ENCODE measurements at places on chromosomes 12 and 14.
A peak's percentile ranks its signal among the peaks of the same experiment; 100 is the strongest.

DNA sequence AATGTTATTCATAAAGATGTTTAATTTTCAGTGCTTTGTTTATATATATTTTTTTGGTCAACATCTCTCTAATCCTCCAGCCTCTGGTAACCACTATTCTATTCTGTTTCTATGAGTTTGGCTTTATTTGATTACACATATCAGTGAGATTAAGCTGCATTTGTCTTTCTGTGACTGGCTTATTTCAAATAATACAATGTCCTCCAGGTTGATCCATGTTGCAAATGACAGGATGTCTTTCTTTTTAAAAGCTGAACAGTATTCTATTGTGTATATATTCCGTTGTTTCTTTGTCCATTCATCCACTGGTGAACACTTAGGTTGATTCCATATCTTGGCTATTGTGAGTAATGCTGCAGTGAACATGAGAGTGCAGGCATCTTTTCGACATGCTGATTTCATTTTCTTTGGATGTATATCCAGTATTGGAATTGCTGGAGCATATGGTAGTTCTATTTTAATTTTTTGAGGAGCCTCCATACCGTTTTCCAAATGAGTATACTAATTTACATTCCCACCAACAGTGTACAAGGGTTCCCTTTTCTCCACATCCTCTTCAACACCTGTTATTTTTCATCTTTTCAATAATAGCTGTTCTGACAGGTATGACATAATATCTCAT, 142.4 kb downstream of the PRKCH start:
- no peak for DNase-seq

- no peak for DNase-seq
Measured at GRCh38 chr12:98419081-98419794, 96.2 kb upstream of the TMPO start.

DNA sequence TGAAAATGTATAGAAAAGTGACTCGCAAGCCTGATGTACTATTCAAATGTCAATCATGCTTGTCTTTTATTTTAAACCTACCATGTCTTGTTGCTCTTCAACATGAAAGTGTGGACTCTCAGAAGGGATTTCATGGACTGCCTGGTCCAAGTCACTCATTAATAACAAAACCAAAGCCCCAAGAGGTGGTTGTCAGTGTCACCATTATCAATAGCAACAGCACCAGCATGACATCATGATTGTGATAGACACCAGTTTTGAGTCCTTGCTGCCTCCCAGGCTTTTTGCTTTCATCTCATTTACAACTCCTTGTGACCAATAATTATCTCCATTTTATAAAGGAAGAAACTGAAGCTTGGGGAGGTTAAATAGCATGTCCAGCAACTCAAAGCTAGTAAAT, 112.0 kb upstream of the TMPO start:
- no peak for DNase-seq

DNA sequence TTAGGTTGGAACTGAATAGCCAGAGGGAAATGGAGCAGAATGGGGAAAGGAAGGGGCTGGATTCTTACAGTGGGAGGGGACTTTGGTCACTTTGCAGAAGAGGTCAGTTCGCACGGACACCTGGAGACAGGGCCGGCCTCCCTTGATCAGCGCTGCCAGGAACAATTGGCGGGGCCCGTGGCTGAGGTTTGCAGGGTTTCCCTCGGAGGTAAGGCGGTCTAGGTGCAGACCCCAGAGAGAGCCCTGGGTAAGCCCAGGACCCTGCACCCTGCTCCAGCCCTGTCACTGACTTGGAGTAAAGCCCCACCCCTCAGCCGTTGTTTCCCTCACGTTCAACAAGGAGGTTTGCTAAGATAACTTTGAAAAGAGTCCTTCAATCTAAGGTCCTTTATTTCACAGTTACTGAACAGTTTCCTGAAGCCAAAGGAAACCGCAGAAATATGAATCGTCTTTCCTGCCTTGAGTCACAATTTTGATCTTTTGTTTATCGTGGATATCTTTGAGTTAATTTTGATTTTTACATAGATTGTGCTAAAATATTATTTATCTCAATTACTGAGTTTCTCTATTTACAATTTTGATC, 231.4 kb upstream of the RTL1 start:
- DNase-seq = no peak

- no peak for DNase-seq
Measured at GRCh38 chr14:51750542-51750941, 98.8 kb downstream of the FRMD6 start.

GRCh38 chr14:28243600-28243999, 523.0 kb upstream of the FOXG1 start:
- DNase-seq = no peak

DNA sequence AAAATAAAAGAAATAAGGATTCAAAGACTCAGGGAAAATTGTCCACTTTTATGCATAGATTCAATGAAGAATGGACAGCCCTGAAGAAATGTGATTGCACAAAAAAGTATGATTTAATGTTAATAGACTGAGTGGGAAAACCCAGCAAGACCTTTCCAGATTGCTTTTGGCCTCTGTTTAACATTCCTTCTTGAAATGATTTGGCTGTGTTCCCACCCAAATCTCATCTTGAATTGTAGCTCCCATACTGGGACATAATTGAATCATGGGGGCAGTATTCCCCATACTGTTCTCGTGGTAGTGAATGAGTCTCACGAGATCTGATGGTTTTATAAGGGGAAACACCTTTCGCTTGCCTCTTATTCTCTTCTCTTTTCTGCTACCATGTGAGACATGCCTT, 1316.9 kb upstream of the SEL1L start:
- no peak for DNase-seq

GRCh38 chr12:27952510-27952909, 20.0 kb downstream of the PTHLH start:
- no peak for DNase-seq

DNA sequence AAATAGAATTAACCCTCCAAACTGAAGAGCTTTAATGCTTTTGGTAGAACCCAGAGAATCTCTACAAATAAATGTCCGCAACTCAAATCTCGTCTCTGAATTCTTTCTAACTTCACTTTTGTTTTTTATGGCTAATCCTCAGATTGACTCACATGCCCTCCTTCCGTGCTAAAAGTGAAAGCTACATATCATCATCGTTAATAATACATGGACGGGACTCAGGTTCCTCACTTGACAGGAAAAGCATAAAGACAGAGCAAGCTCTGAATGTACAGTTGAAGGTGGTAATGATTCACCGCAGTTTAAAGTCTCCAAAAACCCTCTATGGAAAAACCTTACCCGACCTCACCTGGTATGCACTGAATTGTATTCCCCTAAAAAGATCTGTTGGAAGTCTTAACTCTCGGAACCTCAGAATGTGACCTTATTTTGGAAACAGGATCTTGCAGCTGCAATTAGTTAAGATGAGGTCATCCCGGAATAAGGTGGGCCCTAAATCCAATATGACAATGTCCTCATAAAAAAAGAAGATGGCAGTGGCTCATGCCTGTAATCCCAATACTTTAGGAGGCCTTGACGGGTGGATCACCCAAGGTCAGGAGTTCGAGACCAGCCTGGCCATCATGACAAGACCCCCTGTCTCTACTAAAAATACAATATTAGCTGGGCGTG, 147.4 kb upstream of the FOXN3 start:
- DNase-seq = no peak

DNA sequence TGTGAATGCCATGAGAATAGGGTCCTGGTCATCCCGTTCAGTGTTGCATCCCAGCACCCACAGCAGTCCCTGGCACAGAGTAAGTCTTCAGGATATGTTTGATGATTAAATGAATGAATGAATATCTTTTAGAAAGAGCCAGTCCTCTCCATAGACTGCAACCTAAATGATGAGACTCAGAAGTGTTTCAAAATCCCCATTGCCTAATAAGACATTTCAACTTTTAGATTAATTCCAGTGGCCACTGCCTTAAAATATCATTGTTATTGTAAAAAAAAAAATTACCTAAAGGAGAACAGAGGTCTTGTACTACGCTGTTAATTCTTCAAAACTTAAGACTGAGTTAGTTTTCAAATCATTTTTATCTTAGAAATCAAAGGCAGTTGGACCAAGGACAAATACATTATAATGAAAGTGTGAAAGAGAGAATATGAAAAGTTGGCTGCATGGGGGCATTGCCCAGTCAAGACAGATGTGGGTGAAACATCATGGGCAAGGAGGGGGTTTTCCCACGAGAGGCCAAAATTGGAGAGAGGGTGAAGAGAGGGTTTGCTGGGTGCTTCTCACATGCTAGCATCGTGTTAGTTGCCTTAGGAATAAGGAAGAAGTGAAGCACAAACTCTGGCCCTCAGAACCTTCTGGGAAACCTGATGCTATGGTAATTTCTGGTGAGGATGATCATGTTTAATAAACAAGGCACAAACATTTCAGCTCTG, 26.3 kb upstream of the CPM start:
- DNase-seq = no peak

DNA sequence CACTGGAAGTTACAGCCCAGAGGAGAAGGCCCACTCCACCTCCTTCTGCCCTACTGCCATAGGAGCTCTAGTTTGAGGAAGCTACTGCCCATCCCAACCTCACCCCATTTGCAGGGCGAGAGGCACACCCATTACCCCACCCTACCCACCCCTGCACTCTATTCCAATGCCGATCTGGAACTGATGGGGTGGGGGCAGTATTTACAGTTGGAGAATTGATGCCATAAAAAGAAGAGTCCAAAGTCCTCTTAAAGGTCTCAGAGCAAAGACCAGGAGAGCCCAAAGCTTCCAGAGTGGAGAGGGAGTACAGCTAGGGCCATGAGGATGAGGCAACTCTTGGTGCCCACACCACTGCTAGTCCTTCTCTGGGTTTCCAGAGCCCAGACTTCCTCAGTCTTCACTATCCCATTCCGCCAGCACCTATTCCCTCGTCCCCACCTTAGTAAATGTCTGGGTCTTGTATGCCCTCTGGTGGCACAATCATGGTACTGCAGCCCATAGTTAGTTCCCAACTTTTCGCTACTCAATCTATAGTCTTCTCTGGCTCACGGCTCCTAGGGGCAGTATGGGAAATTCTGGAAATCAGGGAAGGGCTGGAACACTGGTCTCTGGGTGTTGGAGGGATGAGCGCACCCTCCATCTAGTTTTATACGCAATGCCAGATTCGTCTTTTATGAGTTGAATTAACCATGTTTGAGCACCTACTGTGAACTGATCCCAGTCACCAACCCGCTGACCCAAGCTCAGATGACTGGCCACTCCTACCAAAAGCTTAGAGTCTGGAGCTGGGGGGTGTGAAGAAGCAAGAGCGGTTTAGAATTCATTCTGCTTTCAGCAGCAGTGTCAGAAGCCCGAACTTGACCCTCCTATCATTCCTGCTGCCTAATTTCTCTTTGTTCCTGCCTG, 6.9 kb upstream of the ADCY6 start:
- peak; percentile 76 for DNase-seq

GRCh38 chr12:94405413-94406116, 54.1 kb downstream of the CEP83 start:
- no peak for DNase-seq

DNA sequence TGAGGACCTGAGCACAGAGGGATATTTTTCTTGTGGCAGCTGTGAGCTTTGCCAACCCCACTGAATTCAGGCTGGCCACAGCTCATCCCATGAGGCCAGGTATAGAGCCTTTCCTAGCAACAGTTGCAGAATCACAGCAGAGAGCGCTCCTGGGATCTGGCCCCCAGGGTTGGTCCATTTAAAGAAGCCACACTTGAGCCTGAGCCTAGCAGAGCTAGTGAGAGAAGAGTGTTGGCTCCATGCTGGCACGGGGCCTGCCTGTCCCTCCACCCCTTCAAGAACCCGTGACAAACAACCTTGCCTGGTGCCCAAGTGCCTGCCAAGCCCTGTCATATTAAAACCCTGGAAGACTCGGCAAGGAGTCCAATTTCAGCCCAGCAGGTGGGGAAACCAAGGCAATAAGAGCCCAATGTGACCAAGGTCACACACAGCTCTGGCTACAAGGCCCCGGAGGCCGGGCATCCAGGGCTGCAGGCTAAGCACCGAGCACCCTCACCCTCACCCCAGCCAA, 91.6 kb downstream of the LRRC74A start:
- DNase-seq = peak; percentile 69

- DNase-seq = no peak
Measured at GRCh38 chr12:110766311-110767154, 23.8 kb upstream of the PPP1CC start.

DNA sequence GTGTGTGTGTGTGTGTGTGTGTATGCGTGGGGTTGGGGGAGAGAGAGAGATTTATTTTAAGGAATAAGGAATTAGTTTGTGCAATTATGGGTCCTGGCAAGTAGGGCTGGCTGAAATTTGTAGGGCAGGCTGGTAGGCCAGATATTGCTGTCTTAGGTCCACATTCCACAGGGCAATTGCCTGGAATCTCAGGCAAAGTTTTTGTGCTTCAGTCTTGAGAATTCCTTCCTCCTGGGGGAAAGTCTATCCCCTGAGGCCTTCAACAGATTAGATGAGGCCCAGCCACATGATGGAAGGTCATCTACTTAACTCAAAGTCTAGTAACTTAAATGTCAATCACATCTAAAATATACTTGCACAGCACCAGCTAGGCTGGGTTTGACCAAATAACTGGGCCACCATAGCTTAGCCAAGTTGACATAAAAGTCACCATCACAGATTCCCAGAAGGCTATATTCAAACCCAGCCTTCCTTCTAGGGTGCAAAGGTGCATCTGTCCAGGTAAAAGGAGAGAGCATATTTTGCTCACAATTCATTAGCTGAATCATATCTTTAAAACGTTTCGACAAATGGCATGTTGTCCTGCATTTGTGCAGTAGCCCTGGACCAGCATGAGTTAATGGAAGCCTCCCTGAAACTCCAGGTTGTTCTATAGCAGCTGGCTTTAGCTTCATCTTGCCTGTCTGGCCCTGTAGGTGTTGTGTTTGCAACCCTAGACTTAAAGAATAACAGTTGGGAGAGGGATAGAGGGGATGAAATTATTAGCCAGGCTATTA, 63.1 kb downstream of the C14orf132 start:
- DNase-seq = no peak

GRCh38 chr12:66132408-66132807, 1.9 kb upstream of the LLPH start:
- DNase-seq = no peak

DNA sequence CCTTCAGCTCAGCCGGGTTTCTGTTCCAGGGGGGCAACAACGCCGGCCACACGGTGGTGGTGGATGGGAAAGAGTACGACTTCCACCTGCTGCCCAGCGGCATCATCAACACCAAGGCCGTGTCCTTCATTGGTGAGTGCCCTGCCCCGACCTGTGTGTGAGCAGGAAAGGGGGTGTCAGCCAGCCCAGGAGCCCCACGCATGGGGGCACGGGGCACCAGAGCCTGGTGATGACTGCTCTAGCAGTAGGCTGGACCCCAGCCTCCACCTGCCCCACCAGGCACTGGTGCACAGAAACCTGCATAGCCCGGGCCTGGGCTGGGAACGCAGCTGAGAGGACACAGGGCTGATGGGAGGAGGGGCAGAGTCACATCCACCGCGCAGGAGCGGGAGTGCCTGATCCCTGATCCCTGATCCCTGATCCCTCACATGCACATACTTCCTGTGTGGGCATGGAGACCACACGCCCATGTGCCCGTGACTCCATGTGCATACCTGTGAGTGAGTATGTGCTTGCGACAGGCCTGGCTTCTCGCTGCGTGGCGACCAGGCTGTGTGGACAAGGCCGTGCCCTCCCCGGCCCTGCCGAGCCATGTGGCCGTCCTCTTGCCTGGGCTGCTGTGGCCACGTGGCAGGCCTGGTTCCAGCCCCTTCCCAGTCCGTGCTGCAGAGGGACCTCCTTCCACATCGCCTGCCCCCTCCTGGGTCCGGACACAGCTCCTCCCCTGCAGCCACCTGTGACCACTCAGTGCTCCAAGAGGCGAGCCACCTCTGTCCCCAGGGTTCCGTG, 11.2 kb downstream of the ADSS1 start:
- no peak for DNase-seq

- no peak for DNase-seq
Measured at GRCh38 chr12:24852420-24852819, 96.5 kb downstream of the BCAT1 start.

GRCh38 chr14:24673059-24673458, 39.1 kb upstream of the GZMB start:
- peak; percentile 20 for DNase-seq
